HFF-Myc (cell line): ENCODE measurements at places on chromosomes 2 and 18.
A peak's percentile ranks its signal among the peaks of the same experiment; 100 is the strongest.

DNA sequence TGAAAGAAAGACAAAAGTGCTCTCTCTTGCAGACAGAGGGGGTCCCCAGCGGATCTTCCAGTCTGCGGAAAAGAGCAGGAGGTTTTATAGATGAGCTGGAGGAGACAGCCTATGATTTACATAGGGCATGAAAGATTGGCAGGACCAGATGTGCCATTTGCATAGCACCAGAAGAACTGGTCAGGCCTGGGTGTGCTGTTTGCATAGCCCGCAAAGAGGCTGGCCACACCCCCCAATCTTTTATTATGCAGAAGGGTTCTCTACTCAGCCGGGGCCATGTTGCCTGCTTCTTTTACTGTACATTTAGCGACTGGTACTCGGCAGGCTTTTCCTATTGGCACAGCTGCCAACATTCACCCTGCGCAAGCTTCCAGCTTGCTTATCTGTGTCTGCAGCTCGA lies 317.6 kb downstream of the GALR1 start:
- DNase-seq, result no peak

DNA sequence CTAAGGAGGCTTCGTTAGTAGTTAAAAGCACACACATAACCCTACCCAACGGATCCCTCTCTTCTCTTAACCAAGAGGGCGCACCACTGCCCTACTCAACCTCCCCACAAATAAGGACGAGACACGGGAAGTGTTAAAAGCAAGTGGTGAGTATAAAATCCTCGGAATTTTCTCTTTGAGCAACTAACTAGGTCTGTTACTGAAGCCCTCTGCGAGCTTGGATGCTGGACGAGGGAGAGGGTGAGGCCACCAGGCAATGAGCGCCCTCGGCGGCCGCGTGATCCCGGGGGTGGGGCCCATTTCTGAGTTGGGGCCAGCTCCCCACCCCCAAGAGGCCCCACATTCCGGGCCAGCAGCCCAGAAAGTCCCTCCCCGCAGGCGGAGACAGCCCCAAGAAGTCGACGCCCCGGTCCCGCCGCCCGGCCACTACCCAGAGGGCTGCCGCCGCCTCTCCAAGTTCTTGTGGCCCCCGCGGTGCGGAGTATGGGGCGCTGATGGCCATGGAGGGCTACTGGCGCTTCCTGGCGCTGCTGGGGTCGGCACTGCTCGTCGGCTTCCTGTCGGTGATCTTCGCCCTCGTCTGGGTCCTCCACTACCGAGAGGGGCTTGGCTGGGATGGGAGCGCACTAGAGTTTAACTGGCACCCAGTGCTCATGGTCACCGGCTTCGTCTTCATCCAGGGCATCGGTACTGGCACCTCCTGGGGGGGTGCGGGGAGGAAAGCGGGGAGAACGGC lies at the start of gene CYBRD1:
Gene CYBRD1, plus strand, starts transcription at position 423 of the 736 bp plus-strand sequence. Its CDS starts 72 bp downstream, at position 495.
- DNase-seq, result no peak

DNA sequence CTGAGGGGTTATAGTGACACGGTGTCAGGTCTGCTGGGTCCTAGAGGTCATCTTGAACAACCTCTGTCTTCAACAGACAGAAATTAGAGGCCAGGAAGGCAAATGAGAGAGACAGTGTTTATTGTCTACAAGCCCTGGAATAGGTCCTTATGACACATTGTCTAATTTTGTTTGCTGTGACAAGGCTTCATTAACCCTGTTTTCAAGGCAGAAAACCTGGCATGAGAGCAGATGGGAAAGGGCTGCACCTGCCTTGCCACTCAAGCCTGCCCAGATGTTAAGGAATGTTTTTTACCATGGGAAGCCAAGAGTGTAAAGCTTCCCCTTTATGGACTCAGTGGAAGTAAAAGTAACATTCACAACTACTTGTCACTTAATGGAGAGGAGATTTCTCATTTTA lies 275.3 kb downstream of the KCNS3 start:
- no peak for DNase-seq

DNA sequence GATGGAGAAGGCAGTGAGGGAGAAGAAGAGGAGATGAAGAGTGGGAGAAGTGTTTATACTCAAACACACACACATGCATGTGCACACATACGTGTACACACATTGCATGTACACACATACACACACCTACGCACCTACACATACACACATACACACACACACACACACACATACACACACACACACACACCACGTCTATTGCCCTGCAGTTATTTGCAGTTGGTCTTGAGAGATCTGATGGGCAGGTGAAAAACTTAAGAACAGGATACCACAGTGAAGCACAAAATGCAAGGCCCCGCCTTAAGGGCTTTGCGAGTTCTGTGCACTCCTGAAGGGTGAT lies 190.2 kb downstream of the MYCN start:
- no peak for DNase-seq

GRCh38 chr2:112483831-112484230 lies 1.9 kb downstream of the TTL start:
- no peak for DNase-seq

- DNase-seq, result no peak
These were observed 193.3 kb downstream of the RNF152 start for GRCh38 chr18:61699397-61700110.

GRCh38 chr18:77164026-77164425 lies 31.4 kb upstream of the MBP start:
- DNase-seq, result no peak

GRCh38 chr2:137155356-137156104 lies 390.2 kb downstream of the THSD7B start:
- no peak for DNase-seq

- DNase-seq, result no peak
These were observed 26.9 kb upstream of the ARL5A start for GRCh38 chr2:151855111-151855510.

- DNase-seq, result no peak
These were observed 467.2 kb downstream of the LRRTM4 start for GRCh38 chr2:77054938-77055337.

GRCh38 chr2:224442071-224442967 lies 40.4 kb upstream of the FAM124B start:
- DNase-seq, result no peak

- DNase-seq, result no peak
These were observed 558 bp downstream of the FBXO41 start for GRCh38 chr2:73283545-73284295.

GRCh38 chr2:4499316-4500030 lies 796.1 kb downstream of the DCDC2C start:
- DNase-seq, result no peak

GRCh38 chr2:101123795-101124471 lies 27.2 kb downstream of the TBC1D8 start:
- DNase-seq, result no peak

DNA sequence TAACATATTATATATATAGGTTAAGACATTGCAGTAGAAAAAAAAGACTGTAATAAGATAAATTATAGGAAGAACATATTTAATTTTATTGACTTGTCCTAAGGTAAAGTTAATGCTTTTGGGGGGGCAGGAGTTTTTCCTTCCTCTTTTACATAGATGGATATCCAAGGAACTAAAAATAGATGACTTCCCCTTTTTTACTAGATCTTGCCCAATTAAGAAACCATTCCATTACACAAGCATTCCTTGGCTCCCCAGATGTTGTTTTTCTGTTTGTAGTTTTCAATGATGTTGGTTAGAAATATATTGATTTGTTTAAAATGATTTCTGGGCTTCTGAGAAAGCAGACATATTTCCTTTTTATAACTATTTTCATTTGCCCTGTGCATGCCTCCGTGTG lies 22.4 kb upstream of the PMAIP1 start:
- DNase-seq, result no peak

- DNase-seq, result peak; percentile 69
These were observed 30.7 kb upstream of the PTMA start for GRCh38 chr2:231677632-231678104.

DNA sequence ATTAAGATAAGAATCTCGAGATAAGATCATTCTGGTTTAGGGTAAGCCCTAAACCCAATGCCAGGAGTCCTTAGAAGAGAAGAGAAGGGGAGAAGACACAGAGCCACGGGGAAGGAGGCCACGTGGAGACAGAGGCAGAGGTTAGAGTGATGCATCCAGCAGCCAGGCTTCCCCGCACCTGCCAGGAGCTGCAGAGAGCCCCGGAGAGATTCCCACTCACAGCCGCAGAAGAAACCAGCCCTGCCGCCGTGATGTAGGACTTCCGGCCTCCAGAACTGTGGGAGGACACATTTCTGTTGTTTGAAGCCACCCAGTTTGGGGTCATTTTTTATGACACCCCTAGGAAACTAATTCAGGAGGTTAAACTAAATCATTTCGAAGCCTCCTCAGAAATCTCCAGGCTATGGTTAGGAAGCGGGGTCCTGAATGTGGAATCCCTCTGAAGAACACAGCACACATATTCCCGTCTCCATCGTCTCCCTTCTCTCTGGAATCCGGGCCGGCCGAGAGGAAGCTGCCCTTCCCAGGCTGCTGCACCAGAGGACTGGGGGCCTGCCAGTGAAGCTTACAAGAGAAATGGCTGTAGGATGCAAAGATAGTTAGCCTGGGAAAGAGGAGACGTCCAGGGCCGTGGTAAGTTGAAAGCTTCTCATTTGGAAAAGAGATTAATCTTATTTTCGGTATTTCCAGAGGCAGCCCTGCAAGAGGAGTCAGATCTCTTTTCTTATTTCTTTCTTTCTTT lies 156.6 kb downstream of the TWIST2 start:
- DNase-seq, result no peak

DNA sequence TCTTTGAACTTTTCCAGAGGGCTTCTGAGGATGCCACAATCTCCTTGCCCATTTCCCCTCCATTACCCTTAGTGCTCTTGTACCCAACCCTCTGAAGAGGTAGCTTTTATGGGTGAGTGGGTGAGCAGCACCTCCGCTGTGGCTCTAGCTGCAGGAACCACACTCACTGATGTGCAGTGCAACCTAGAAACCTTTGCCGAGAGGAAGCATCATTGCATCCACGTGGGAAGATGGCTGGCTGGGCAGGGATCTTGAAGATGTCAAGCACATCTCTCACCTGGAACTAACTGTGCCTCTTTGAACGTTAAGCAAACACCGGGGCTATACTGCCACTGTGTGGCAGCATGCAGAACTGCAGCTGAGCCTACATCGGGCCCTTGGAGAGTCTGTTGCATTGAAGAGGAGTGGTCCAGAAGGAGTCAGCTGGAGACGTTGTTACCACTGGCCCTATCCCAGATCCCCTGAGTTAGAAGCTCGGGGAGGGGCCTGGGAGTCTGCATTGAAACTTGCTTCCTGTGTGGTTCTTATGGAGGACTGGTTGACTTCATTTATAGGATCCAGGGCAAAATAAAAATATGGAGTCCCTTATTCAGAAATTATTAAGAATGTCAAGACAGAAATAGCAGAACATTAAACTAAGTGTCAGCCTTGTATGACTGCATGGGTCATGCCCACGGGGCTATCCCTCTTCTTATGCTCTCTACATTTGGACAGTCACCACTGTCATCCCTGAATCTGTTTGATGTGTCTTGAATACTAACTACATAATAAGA lies 28.7 kb downstream of the IGFBP5 start:
- DNase-seq, result no peak

GRCh38 chr2:69159986-69160385 lies 147.0 kb downstream of the ANTXR1 start:
- no peak for DNase-seq

DNA sequence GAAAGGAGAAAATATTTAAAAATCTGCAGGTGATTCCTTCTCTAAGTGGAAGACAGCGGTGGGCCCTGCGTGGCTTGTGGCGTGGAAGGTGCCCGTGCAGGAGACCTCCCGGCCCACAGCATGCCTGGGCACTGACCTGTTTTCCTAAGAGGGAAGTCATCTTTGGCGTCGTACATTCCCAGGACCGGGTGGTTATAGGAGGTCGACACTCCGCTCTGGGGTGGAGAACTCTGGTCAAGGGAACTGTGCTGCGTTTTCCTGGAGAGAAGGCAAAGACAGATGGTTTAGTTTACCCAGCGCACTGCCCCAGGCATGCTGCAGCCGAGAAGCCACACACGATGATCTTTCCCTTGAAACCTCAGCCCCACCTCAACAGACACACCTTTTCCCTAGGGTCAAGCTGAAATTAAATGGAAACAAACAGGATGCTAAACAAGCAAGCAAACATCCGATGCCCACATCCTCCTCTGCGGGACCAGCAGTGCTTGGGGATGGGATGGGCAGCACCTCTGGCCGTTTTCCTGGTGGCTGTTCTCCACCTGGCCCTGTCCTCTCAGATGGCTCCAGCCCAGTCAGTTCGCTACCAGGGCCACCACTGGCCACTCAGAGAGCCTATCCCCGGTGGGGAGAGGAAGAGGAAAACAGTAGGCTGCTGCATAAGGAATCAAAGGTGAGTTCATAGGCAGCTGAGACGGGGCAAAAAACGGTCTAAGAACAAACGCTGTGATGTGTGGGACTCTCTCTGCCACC lies 244.1 kb downstream of the HDAC4 start:
- DNase-seq, result no peak

DNA sequence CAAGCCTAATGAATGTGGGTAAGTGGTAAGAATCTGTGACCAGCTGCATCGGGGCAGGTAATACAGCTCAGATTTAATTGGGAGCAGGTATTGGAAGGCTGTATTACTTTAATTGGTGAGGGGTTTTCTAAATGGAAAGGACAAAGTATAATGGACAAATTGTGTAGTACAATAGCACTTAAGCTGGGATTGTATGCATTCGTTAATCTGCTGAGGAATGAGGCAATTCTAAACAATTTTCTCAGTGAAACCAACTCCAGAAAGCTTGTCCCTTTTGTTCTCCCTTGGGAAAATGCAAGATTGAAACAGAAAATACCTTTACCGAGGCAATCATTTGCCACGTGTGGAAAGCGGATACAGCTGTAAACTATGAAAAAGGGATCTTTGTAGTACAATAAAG lies 801.6 kb upstream of the POU3F3 start:
- no peak for DNase-seq

DNA sequence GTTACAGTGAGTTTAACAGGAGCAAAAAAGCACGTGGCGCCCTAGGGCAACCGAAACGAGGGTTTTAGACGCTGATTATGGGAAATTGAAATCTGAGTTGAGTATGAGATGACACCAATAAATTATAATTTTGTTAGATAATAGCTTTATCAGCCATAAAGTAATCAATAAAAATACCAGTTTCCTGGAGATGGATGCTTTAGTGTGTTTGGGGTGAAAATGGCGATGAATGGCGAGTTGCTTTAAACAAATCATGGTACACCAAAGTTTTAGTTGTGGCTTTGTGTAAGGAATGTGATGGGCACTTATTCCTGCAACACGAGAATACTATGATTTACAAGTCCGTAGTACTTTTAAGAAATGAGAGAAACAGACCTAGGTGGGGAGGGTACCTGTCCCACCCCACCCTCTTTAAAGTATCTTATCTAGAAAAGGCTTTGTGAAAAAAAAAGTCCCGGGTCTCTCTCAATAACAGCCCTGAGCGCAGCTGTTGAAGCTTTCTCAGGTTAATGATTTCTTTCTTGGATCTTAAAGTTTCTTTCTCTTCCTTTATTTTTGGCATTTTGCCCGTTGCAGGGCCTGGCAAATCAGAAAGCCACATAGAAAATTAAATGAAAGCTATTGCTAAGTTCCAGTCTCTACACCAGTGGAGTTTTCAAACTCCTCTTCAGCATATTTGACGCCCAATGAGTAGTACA lies 1.5 kb upstream of the RRM2 start:
- no peak for DNase-seq

DNA sequence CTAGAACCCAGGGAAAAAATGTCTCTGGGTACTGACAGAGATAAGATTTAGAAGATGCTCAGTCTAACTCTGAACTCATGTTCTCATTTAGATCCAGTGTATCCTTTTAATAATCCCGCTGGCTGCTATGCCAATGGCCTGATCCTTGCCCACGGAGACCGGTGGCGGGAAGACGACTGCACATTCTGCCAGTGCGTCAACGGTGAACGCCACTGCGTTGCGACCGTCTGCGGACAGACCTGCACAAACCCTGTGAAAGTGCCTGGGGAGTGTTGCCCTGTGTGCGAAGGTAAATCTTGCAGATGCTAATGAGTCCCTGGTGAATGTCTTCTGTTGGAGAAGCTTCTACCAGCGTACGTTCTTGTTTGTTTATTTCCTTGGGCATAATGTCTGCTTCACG lies 118.6 kb downstream of the FEZ2 start:
- no peak for DNase-seq
